ENCODE measurements at places on chromosomes 11 and 22.

DNA sequence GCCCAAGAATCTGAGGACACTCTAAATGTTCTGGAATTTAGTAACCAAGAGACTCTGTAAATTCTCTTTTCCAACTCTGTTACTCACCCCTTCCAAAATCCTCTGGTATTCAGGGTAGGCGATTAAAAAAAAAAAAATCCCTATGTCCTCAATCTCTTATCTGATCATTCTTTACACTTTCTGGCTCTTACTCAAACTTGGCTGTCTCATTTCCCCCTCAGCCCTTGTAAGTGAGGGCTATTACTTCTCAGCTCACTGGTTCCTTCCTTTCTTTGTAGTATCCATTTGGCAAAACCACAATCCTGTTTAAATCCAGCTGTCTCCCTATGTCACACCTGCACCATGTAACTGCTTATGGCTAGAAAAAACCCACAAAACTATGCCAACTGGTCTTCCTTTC lies 12.7 kb upstream of the MSANTD2 start:
- no peak for DNase-seq

DNA sequence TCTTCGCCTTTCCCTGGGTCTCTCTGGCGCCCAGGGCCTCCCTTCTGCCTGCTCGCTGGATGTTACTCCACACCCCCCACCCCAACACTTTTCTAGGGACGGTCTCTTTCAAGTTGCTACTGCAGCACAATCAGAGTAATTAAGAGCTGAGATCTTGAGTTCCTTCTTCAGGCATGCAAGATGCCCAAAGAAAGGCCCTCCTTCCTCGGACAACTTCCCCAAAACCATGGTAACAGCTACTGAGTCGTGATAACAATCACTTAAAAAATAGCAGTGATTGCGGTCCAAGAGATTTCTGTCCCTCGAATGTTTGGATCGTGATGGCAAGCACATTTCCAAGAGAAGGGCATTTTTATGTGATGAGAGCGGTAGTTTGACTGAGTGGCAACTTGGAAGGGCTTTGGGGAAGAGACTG lies 638 bp upstream of the TENM4 start:
- no peak for DNase-seq

GRCh38 chr11:132050577-132051165 lies 680.3 kb downstream of the NTM start:
- no peak for DNase-seq

GRCh38 chr11:34149786-34150185 lies 44.4 kb downstream of the NAT10 start:
- no peak for DNase-seq

GRCh38 chr11:13149991-13150390 lies 127.6 kb upstream of the BMAL1 start:
- DNase-seq = no peak

Measured in NCI-H1930 (cell line).